ENCODE measurements at places on chromosomes 7 and 10.

- DNase-seq = no peak
Observed at GRCh38 chr10:129905553-129905952, 58.5 kb downstream of the EBF3 start.

DNA sequence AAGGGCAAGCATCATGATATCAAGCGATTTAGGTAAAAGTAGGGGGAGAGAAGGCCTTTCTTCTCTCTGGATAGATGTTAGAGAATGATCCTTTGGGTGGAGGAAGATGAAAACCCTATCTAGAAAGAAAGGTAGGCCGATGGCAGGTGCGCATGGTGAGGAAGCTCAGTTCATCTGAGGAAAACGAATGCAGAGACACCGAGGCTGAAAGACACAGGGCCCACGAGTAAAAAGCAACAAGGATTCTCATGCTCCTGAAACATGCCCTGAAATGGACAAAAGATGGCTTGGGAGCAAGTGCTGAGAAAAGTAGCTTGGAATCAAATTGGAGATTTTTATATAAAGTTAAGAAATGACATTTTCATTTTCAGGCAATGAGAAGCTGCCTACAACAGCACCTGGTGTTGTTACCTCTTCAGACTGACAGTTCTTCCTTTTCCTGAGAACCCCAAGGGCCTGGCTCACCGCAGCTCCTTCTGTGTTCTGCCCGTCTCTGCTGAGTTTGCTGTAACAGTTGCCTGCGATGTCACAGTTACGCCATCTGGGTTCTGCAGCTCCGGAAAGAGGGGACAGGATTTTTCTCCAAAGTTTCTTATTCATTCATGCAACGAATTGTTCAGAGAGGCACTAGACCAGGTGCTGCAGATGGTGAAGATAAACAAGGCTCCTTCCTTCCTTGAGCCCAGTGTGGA, 402.0 kb upstream of the KLF6 start:
- DNase-seq = no peak

- DNase-seq = no peak
Observed at GRCh38 chr7:86598311-86598710, 45.4 kb upstream of the GRM3 start.

GRCh38 chr7:47751043-47751442, 169.1 kb upstream of the TNS3 start:
- no peak for DNase-seq
